ENCODE measurements at places on chromosomes 6 and 20. TPM values are rescaled to one million over a fixed set of nuclear protein-coding genes. Genes with fewer than 3 reads are reported as not detected.

OR2H1 gene
- total RNA-seq, result not detected

NANP gene
- total RNA-seq, result 1.7 TPM

SLC22A23 gene
- total RNA-seq, result 12.1 TPM

RFX6 gene
- total RNA-seq, result not detected

NRN1 gene
- total RNA-seq, result 0.33 TPM

MYO6 gene
- total RNA-seq, result 2.4 TPM

FUT9 gene
- total RNA-seq, result not detected

SIRPB1 gene
- 3.1 TPM for total RNA-seq

BMP5 gene
- total RNA-seq, result not detected

FAM50B gene
- 14.9 TPM for total RNA-seq

PNLDC1 gene
- 0.28 TPM for total RNA-seq

SPATA2 gene
- total RNA-seq, result 9.6 TPM

VEGFA gene
- total RNA-seq, result 6.4 TPM

NMBR gene
- total RNA-seq, result not detected

RAD21L1 gene
- not detected for total RNA-seq

GATA5 gene
- total RNA-seq, result not detected

MAFB gene
- total RNA-seq, result 0.56 TPM

TRAPPC3L gene
- not detected for total RNA-seq

REV3L gene
- total RNA-seq, result 20.6 TPM

BPIFB4 gene
- not detected for total RNA-seq
